HCT116 (cell line): ENCODE measurements at places on chromosomes 13 and 19. TPM values are rescaled to one million over a fixed set of nuclear protein-coding genes. Genes with fewer than 3 reads are reported as not detected.

ZSCAN1 gene
- total RNA-seq = not detected

HIPK4 gene
- 0.74 TPM for total RNA-seq

CD37 gene
- 0.76 TPM for total RNA-seq

GRIK5 gene
- total RNA-seq = 1.7 TPM

PEAK3 gene
- not detected for total RNA-seq

SYDE1 gene
- total RNA-seq = 4.9 TPM

ZNF350 gene
- total RNA-seq = 2.3 TPM

SUGP1 gene
- 47.6 TPM for total RNA-seq

SLC6A16 gene
- total RNA-seq = 5.0 TPM

SHC2 gene
- 2.5 TPM for total RNA-seq

KLK5 gene
- total RNA-seq = 1.2 TPM

GJA3 gene
- total RNA-seq = 8.0 TPM

PCDH20 gene
- not detected for total RNA-seq

MATK gene
- not detected for total RNA-seq

RYR1 gene
- total RNA-seq = 4.1 TPM

ZNF541 gene
- not detected for total RNA-seq

ACTL9 gene
- not detected for total RNA-seq

PSG11 gene
- total RNA-seq = not detected

MYO16 gene
- total RNA-seq = 0.07 TPM

LRRC63 gene
- not detected for total RNA-seq

CBY2 gene
- total RNA-seq = not detected

CCDC106 gene
- total RNA-seq = 1.0 TPM

POSTN gene
- total RNA-seq = not detected

IGSF23 gene
- not detected for total RNA-seq

NXNL1 gene
- total RNA-seq = not detected

ZNF211 gene
- total RNA-seq = 6.7 TPM

MEF2B gene
- 7.9 TPM for total RNA-seq

TYROBP gene
- 0.49 TPM for total RNA-seq

KLK6 gene
- total RNA-seq = 40.5 TPM

LHB gene
- 3.7 TPM for total RNA-seq

NPAS1 gene
- total RNA-seq = 4.6 TPM

FFAR2 gene
- not detected for total RNA-seq

CEBPA gene
- total RNA-seq = 7.0 TPM

ATP4A gene
- total RNA-seq = 0.27 TPM

CALR gene
- total RNA-seq = 739 TPM

TMEM190 gene
- not detected for total RNA-seq

SPTBN4 gene
- 4.6 TPM for total RNA-seq

C19orf38 gene
- total RNA-seq = 0.74 TPM

TLE2 gene
- total RNA-seq = 35.6 TPM

SMAD9 gene
- total RNA-seq = 4.3 TPM

ZSWIM9 gene
- total RNA-seq = 10.2 TPM

ERICH6B gene
- not detected for total RNA-seq

CDX2 gene
- total RNA-seq = 12.5 TPM

SELENOV gene
- not detected for total RNA-seq

GDF15 gene
- total RNA-seq = 425 TPM

ZNF93 gene
- not detected for total RNA-seq

ZNF701 gene
- total RNA-seq = 9.0 TPM

OXGR1 gene
- total RNA-seq = not detected

TMEM255B gene
- 7.7 TPM for total RNA-seq
